D341Med (cell line): ENCODE measurements at places on chromosomes 3 and 15.

DNA sequence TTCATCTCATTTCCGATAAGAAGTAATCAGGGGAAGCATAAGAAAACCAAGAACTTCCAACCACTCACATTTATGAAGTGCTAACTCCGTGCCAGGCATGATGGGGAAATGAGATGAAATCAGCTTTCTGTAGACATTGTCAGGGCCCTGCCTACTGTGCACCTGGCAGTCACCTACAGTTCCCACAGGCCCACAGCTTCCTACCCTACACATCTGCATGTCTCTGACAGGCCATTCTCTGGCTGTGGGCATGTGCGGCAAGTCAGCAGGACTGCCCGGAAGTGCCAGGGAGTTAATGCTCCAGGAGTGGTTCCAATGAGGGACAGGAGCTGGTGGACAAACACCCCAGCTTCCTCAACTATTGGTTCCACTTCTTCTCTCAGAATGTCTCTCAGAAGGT is 24.3 kb downstream of the EIF1B start:
- DNase-seq = no peak

DNA sequence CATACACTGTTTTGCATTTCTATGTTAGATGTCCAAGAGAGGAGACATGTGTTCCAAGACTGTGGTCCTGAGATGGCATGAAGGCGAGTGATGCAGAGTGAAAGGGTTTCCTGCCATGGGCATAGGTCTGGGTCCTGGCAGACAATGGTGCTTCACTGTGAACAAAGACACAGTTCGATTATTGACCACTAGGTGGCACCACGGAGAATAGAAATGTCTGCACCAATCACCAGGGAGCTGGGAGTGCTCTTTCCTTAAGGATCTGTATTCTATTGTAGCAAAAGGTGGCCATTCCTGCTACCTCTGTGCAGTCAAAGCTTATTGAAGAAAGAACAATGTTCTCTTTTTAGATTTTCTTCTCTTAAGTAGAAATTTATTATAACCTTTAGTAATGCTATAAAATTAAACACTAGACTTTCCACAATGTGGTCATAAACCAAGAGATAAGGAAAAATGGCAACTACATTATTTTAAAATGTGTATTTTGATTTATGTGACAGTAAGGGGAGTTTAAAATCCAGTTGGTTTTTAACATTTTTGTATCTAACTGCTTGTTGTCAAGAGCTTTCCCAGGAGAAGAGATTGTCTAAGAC is 88.7 kb downstream of the GABRG3 start:
- DNase-seq = peak; percentile 84

GRCh38 chr3:34882764-34883163 is 756.6 kb upstream of the ARPP21 start:
- peak; percentile 40 for DNase-seq

GRCh38 chr3:112745567-112746248 is 101.0 kb downstream of the CD200R1L start:
- DNase-seq = no peak

GRCh38 chr3:135448520-135448919 is 517.0 kb upstream of the PPP2R3A start:
- no peak for DNase-seq

DNA sequence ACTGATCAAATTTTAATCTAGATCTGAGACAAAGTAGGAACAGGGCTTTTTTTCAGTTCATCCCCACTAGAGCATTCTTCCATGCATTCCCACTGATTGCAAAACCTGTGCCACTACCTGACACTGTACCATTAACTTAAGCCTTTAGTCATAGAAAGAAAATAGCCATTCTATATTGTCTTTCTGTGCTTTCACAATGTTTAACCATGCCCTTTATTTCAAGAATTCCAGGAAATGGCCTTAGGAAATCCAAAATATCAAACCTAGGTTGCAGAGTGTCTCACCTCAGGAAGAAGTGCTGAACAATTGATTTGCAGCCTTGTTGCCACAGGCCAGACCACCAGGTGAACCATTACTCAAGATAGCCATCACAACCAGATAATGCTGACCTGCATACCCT is 56.2 kb upstream of the TGFBR2 start:
- no peak for DNase-seq

GRCh38 chr3:185528532-185528931 is 23.9 kb downstream of the LIPH start:
- no peak for DNase-seq

DNA sequence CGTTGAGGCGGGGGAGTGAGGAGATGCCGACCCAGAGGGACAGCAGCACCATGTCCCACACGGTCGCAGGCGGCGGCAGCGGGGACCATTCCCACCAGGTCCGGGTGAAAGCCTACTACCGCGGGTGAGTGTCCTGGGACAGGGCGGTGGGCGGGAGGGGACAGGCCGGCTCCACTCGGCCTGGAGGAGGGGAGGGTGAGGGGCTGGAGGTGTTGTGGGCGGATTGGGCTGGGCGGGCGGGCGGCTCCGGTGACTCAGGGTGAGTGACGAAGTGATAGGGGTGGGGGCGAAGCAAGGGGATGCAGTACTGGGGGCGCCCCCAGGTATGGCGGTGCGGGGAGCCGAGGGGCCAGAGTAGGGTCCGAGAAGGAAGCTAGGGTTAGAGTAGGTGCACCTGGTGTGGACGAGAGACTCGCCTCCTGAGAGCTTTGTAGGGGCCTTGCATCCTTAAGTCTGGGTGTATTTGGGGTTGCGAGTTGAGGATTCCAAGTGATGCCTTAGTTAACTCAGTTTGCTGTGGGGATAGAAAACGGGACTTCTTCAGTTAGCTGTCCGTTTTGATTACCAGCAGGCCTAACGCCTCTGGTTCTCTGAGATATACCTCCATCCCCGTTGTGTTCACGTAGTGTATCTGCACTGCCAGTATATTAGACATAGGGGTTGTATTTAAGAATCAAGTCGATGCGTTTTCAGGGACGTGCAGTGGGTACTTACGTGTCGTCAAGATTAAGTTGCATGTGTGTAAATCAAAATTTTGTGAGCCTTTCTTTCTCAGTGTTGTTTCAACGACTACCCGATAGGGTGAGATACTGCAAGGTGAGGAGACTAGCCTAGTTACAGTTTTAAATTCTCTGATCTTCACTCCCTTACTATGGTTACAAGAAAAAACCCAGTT is 670 bp downstream of the PRKCI start:
- peak; percentile 67 for DNase-seq

DNA sequence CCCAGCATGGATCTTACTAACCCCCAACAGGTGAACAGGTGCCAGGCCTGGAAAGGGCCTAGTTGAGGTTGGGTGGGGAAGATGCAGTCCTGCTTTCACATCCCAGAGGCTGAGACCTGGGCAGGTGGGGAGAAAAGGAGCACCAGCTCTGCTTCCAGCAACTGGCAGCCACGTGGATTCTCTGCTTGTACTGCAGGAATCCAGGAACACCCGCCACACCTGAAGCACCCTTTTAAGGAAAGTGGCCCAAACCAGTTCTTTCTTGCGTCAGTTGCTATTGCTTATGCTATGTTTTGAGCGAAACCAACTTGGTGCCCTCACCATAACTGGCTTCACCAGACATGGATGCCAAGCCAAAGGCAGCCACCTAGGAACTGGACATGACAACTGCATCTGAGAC is 28.1 kb upstream of the NEO1 start:
- no peak for DNase-seq

DNA sequence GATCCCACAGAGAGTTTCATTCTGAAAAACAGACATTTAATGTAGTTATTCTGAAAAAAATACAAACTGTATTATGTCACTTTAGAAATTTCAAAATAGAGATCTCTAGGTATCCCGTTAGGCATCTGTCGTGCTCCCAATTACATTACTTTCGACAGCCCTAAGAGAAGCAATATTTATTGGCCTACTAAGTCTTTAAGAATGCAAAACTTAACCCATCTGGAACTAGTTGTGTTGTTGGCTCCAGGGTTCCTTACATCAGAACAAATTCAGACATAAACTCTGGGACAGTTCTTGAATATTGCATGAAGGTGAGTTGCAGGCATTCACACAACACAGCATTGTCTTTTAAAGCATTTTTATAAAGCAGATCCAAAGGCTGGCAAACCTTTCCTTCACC is 498.4 kb downstream of the FHIT start:
- DNase-seq = no peak

GRCh38 chr15:96448923-96449322 is 118.4 kb downstream of the NR2F2 start:
- DNase-seq = no peak

DNA sequence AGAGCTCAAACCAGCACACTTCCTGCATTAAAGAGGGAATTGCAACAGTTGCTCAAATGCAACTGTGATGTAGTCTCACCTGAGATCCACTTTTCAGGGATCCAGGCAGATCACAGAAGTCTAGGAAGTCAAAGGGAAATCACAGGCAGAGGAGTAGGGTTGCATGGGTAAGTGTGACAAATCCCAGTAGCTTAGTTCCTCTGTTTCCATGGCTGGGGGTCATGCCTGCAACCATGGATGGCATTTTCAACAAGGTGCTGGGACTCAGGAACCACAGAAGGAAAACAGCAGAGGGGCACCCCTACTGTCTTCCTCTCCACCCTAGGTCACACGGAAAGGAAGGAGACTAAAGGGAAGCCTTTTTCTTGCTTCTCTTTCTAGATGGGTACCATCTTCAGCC is 36.5 kb upstream of the ARNT2 start:
- DNase-seq = no peak

- no peak for DNase-seq
Measured at GRCh38 chr3:30286007-30286669, 320.3 kb upstream of the TGFBR2 start.

DNA sequence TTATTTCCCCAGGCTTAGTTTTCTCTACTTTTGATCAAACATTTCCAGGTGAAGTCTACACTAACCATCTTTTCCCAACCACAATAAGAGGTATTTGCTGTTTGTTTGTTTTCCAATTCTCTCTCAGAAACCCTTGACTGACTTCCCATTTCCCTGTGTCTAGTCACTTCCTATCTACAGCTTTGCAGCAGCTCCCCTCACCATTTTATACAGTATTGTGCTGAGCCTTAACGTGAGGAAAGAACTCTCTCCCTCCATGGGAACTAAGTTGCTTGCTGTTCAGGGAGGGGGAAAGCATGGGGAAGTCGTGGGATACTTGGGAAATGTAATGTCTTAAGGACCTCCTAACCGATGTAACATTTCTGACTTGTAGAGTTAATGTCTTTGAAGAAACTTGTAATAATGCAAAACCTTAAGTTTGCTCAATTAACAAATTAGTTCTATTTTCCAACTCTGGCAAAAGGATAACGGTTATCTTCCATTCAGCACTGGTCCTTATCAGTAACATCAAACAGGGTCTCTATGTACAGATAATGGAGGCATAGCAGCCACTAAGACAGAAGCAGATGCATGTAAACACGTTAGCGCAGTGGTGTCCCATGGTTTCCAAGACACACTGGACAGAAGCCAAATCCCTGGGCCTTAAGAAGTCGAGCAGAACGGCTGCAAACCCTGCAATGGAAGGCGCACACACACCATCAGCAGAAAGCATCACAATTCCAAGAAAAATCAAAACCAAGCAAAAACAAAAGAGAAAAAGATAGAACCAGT is 39.7 kb downstream of the NPTN start:
- peak; percentile 54 for DNase-seq

- no peak for DNase-seq
Measured at GRCh38 chr3:138213398-138214085, 26.4 kb downstream of the ARMC8 start.

- no peak for DNase-seq
Measured at GRCh38 chr3:194080913-194081800, 54.8 kb upstream of the HES1 start.

- DNase-seq = peak; percentile 78
Measured at GRCh38 chr3:122947196-122947595, 80.4 kb downstream of the SEMA5B start.

DNA sequence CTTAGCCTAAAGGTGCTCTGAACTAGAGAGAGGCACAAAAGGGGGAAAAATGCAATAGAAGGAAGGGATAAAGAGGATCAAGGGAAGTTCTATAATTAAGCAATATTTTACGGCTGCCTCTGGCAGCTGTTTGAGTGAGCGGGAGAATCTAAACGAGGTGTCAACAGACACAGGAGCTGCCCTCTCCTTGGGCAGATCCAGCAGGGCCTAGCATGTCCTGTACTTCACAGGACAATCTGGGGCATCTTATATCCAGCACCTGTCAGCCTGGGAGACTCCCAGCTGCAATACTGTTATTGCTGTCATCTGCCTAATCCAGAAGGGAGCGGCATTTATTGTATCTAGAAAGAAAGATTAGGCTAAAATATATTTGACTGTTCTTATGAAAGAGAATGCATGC is 68.9 kb downstream of the WWTR1 start:
- DNase-seq = no peak

- DNase-seq = no peak
Measured at GRCh38 chr3:42273361-42273760, 7.4 kb upstream of the CCK start.

GRCh38 chr3:87968668-87969067 is 90.1 kb downstream of the CGGBP1 start:
- DNase-seq = no peak

- no peak for DNase-seq
Measured at GRCh38 chr3:171269542-171269941, 190.7 kb downstream of the TNIK start.

- DNase-seq = peak; percentile 96
Measured at GRCh38 chr3:56801662-56802377, at the start of gene ARHGEF3. Gene ARHGEF3 (minus strand): TSS chr3:56801949. CDS start chr3:56801798, 151 bp downstream.

DNA sequence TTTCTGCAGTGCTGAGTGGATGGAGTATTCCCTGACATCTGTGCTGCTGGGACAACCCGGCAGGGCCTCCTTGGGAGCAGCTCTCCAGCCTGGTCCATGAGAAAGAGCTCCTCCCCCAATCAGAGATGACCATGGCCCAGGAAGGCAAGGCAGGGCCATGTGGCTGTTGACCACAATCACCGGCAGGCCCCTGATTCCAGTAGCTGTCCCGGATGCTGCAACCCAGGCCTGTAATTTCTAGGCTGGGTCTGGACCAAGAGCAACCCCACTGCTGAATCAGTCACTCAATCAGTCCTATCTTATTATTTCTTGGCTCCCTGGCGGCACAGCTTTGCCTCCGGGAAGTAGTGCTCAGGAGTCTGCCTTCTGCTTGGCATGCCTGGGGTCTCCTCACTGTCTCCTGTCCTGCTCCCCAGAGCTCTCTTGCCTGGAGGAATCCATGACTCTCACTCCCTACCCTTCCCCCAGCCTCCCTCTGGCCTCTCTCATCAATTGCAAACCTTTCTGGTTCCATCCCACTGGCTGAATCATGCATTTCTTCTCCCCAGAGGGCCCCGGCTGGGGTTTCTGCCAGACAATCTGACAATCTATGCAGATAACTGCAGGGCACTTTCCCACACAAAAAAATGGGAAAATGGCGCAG is 32.6 kb upstream of the ITGA11 start:
- no peak for DNase-seq

- no peak for DNase-seq
Measured at GRCh38 chr15:91482799-91483198, 370.7 kb upstream of the SLCO3A1 start.

GRCh38 chr3:3499987-3500386 is 299.2 kb upstream of the LRRN1 start:
- no peak for DNase-seq

- no peak for DNase-seq
Measured at GRCh38 chr3:149280671-149281349, 52.6 kb downstream of the TM4SF18 start.
